Stimulated activated CD8-positive, alpha-beta memory T cell treated with anti-CD3 and anti-CD28 coated beads, Interleukin-2, amount 100 ng/mL, for 1 hour (primary cell): ENCODE measurements at places on chromosomes 6 and 20.

DNA sequence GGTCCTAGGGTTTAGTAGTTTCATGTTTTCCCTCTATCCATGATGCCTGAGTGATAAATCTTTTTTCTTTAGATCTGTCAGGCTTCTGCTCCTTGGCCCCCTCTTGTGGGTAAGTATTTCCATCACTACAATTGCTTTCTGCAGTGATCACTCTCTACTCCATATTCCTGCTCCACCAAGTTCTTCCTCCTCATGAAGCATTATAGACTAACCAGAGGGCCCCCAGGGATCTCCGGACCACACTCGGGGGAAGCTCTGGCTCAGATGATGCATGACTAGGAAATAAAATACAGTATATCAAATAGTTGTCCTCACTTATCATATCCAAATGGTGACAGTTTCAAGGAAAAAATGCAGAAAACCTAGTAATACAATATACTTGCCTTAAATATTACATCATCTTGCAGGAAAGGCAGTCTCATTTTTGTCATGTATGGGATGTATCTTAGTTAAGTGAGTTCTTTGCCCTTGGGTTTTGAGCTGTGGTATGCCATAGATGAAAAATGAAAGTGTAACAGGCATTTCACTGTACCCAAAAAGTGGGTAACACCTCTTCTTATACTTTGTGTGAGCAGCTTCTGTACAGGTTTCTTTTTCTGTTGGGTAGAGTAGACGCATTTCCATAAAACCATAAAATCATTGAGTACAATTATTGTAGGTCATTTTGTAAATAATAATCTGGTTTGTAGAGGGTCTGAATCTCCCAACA, 200.9 kb upstream of the EYA4 start:
- no peak for DNase-seq

GRCh38 chr20:13291157-13291556, 70.1 kb downstream of the ISM1 start:
- no peak for DNase-seq

DNA sequence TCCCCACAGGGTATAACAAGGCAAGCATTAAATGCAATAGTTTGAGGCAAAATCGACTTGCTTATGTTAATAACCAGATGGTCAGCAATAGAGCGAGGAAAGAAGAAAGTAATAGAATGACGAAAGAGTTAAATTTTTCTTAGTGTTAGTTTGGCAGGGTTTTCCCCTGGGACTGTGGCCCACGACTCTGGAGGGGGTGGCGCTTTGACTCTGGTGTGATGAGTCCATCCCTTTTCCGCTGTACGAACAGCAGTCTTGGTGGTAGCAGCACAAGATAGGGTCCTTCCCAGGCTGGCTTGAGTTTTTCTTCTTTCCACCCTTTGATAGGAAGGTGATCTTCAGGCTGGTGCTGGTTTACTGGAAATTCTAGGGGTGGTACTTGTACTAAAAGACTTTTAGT, 69.2 kb upstream of the GMDS start:
- no peak for DNase-seq

GRCh38 chr20:62991863-62992262, 14.9 kb downstream of the BHLHE23 start:
- no peak for DNase-seq

GRCh38 chr6:115885636-115886366, 174.9 kb downstream of the FRK start:
- no peak for DNase-seq

DNA sequence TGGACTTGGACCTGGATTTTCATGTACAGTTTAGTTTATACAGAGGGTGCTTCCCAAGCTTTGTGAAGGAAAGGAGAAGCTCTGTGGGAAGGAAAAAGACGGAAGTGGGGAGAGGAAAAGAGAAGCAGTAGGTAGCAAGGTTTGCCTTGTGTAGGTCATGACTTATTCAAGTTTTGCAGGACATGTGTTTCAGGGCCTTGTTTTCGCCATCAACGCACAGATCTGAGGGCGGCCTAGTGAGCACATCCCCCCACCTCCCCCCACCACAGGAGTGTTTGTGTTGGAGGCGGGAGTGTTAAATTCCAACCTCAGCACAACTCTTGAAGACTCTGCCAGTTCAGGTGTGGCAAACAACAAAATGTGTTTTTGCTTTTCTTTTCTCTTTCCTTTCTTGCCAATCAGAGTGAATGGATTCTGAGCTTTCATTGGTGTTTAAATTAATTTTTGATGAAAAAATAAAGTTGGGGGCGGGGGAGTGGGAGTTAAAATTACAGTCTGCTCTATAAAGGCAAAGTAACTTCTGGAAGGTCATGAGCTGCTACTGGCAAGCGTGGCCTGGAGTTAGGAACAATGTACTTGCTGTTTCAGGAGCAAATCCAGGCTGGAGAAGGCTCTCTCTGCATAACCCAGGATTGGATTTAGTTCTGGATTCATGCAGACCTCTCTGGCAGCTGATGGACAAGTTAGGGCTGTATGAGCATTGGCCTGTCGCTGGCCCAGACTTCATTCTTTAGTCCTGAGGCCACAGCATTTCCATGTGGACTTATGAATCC, 338.5 kb downstream of the CD83 start:
- no peak for DNase-seq

GRCh38 chr6:97282238-97282725, 734 bp downstream of the MMS22L start:
- DNase-seq, result no peak

- DNase-seq, result no peak
These were observed 3.0 kb upstream of the WFDC10A start for GRCh38 chr20:45626540-45626939.

GRCh38 chr6:139763468-139764210, 389.2 kb upstream of the CITED2 start:
- no peak for DNase-seq

DNA sequence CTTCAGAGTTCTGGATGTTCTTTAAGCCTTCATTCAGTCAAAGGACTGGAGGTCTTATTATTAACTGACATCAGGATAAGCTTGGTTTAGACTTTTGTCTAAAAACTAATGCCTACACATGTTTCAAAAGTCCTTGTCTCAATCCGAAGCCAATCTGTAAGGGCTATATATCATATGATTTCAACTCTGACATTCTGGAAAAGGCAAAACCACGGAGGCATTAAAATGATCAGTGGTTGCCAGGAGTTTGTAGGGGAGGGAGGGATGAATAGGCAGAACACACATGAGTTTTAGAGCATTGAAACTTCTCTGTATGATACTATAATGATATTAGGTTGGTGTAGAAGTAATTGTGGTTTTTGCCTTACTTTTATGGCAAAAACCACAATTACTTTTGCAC, 1285.8 kb upstream of the CITED2 start:
- DNase-seq, result no peak

GRCh38 chr6:98586163-98586562, 248.2 kb upstream of the POU3F2 start:
- no peak for DNase-seq

GRCh38 chr6:69816026-69816425, 19.2 kb upstream of the LMBRD1 start:
- no peak for DNase-seq

DNA sequence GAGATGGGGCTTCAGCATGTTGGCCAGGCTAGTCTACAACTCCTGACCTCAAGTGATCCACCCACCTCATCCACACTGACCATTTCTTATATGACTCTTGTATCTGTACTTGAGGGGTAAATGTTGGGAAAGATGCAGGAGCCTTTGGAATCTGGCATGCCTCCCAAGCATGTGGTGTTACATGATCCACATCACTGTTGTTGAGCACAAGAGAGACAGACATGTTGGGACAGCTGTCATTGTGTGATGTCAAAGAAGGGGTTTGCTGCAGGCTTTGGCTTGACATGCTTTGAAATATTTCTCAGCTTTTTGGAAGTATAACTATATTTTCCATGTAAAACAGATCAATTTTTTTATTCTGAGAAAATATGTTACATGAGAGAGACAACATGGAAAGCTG, 139.9 kb downstream of the MOXD1 start:
- DNase-seq, result no peak

DNA sequence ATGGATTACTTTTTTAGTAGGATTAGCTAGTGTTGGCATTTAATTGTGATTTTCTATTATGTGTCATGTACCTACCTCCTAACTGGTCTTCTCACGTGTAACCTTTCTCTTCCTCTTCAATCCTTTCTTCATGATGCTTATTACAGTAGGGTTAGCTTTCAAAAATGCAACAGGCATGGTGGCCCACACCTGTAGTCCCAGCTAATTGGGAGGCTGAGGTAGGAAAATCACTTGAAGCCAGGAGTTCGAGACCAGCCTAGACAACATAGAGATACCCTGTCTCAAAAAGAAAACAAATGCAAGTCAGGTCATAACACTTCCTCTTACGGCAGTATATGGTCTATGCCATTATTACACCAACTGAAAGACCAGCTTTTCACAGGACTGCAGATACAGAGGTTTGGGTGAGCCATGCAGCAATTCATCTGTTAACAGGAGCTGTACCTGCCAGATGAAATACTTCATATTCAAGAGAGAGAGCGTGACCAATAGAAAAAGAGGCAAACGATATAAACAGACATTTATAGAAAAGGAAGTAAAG, 195.0 kb downstream of the TMEM242 start:
- DNase-seq, result no peak

DNA sequence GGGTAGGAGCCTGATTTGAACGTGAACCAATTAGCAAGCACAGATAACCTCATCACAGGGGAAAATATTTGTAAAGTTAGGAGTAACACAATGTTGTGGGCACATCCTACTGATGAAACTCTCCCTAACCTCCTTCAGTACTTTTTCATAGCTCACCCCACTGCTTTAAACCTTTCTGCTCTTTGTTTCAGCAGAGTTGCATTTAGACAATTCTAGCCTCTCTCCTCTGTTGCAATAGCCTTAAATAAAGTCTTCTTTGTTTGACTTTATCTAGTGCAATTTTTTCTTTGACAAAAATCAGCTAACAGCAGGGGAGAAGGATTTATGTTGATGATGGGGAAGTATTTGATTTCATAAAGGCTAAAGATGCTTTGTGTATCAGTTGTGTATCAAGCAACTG, 14.1 kb downstream of the C6orf141 start:
- DNase-seq, result no peak

DNA sequence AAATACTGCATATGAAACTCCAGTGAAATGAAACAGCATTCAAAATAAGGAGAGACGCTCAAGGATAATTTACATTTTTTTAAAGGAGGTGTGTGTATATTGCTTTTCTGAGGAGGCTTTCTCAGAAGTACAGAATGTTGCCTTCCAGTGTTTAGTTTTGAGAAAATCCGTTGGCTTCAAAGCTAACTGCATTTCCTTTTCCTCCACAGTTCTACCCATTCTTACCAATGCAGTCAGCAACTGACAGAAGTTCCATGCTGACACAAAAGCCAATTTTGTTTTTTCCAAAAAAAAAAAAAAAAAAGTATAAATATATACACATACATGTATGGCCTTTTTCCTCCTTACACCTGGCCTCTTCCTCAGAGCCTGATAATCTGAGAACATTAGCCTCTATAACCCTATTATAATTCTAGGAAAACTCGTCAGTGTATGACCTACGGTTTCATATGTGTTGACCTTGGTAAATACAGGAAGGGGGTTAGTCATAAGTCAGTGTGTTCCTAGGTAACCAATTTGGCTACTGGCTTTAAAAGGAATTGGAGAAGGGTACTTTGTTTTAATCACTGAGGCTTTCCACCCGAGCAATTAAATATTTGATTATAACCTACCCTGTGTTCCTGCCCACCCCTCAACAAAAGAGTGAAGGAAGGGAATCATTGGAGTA, 24.2 kb downstream of the MGME1 start:
- DNase-seq, result no peak

GRCh38 chr6:43707767-43708166, 20.2 kb upstream of the MRPS18A start:
- DNase-seq, result no peak

DNA sequence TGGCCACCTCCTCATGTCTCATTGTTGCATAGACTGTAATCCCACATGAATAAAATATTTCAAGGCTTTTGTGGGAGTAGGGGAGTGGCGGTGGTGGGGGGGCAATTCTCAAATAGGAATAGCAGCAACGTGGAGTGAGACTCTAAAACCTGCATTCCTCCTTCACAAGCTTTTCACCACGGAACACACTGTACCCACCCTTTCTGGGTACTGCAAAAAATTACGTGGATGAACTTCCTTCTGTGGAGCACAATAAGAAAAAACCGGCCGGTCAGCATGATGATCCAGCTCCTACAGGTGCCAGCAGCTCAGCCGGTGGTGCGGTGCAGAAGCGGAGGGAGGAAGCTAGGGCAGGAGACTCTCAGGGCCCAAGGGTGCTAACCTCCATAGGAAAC, 930 bp upstream of the RRAGD start:
- DNase-seq, result no peak

GRCh38 chr20:17580895-17581294, 11.0 kb downstream of the DSTN start:
- no peak for DNase-seq

DNA sequence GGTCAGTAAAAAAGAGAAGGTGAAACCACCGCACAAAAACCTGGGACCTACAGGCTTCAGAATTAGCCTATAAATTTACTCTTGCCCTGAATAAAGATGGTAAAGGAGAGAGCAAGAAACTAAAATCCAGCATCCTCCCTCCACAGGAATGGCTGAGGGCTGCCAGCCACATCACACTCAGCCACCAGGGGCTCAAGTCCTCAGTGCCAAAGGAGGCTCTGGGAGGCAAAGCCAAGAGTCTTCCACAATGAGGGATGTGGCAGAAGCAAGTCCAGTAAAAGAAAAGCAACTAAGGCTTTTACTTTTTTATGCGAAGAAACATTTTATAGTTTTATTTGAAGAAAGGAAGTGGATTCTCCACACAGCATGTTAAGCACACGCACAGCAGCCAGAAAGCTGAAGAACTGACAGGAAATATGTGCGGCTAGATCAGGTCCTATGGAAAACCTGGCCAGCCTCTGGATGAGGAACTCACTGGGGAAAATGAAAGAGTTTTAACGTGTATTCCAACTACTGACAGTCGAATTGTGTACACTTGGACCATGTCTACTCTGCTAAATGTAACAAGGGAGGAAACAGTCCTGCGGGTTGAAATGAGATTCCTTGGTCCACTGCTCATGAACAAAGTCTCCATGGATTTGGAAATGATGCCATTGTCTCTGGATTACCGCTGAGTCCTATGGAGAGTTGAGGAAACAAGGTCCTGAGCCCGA, 219.4 kb upstream of the SSTR4 start:
- DNase-seq, result no peak

DNA sequence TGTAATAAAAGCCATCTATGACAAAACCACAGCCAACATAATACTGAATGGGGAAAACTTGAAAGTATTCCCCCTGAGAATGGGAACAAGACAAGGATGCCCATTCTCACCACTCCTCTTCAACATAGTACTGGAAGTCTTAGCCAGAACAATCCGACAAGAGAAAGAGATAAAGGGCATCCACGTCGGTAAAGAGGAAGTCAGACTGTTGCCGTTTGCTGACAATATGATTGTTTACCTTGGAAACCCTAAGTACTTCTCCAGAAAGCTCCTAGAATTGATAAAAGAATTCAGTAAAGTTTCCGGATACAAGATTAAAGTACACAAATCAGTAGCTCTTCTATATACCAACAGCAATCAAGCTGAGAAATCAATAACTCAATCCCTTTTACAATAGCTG, 14.0 kb upstream of the RUNX2 start:
- no peak for DNase-seq

GRCh38 chr20:41145821-41146620, 8.7 kb downstream of the PLCG1 start:
- DNase-seq, result no peak
